ENCODE measurements at places on chromosomes 5 and 9.

DNA sequence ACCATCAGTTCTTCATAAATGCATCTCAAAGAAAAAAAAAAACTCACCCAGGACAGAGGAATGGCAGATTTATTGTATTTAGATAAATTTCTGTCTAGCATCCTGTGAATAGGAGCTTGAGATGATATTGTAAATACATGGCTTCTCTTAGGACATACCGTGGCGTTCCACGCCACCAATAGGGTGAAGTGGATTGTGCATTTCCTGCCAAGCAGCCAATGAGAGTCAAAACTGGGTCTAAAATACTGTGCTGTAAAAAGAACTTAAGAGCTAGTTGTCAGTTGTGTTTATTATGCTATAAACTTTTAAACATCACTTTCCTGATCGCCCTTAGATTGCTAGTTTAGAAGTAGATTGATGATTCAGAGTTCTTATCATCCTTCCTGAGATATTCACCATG, 20.9 kb upstream of the TRPM6 start:
- DNase-seq = no peak

DNA sequence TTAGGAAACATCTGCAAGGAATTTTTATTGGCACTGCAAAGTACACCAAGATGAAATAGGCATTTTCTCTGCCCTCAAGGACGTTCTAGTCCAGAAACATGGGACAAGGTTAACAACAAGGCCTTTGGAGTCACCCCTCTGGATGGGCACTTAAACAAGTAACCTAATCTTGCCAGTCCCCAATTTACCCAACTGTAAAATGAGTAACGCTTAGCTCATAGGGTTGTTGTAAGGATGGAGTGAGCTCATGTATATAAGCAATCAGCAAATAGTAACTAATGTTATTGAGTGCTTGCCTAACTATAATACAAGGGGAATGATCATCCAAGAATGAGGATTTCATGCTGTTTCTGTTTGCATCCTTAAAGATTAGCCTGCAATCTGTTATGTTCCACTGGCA, 189.3 kb downstream of the PAPPA start:
- DNase-seq = no peak

DNA sequence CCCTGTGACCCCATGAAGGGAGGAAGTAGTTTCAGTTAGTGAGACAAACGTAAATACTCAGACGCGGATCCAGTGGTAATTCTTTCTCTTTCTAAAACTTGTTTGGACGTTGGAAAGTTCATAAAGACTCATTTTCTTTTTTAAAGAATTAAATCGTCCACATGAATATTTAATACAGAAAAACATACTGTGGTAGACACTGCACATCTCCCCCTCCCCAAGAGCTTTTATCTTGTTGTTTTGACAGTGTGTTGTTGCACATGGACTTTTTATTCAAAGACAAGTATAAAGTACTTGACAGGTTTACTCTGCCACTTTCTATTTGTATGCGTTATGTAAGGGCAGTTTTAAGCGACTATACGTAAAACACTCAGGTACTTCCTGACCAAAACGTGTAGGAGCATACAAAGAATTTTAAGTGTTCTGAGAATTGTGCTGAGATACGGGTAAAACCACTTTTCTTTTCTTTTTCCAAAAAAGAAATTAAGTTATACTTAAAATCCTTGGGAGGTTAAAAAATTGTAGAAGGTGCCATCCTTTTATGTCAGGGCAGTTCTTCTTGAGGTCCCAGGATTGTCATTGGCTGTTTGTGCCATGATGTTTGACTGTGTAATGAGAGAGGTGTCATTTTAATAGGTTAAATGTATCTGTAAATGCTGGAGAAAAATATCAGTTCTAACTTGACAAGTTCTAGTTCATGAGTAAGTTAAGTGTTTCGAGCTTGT, 1.3 kb downstream of the NIPBL start:
- no peak for DNase-seq

DNA sequence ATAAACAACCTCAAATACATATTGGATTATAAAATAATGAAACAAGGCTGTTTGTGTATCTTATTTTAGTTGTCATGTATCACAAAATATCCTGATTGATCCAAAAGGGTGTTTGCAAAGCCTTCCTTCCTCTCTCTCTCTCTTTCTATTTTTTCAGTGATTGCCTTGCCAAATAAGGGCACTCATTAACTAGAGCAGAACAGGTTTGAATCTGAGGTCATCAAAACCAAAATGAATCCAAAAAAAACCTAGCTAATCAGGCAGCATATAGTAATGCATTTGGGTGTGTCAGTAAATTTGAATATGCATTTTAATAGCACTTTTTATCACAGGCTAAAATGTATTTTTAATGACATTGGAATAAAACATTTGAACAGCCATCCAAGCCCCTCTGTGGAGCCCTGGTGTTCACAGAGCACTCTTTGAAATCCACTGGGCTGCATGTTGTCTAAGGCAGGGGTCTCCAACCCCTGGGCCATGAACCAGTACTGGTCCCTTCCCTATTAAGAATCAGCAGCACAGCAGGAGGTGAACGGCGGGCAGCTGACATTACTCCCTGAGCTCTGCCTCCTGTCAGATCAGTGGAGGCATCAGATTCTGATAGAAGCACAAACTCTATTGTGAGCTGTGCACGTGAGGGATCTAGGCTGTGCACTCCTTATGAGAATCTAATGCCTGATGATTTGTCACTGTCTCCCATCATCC, 171.8 kb upstream of the RAI14 start:
- no peak for DNase-seq

DNA sequence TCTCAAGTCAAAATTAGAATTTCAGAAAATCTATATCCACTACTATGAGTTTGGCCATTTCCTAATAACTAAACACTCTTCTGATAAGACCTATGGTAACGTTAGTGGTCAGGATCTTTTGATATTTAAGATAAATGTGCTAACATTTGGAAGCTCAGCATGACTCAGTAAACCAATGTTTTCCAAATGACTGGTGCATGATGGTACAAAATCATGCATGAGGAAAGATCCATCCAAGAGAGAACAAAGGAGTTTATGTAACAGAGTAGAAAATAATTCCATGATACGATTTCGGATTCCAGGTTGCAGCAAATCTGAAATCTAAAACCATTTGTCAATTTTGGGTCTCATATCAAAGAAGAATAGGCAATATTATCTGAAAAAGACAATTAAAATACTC, 279.2 kb downstream of the NSG2 start:
- DNase-seq = no peak

DNA sequence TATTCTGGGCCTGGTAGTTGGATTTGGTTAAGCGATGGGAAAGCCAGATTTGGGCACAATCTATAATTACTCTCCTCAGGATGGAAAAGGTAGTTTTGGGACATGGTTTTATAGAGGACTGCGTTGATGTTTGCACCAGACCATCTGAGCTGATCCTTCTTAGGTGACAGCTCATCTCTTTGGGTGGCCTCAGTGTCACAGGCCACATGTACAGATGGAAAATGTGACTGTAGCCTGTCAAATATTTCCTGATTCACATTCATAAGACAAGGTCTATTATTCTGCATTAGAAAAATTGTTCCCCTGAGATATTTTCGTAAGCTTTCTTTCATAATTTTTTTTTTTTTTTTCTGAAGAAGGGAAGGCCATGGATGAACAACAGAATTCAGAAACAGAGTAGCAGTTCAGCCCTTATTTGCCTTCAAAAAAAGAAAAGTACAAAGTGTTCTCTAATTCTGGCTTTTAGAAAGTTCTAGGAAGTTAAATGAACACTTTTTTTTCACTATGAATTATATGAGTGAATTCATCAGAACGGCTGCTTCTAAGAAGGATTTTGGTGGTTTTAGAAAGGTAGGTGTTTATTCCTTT, 81.0 kb downstream of the NNT start:
- no peak for DNase-seq

- no peak for DNase-seq
Observed at GRCh38 chr5:26847041-26847736, 191.2 kb downstream of the CDH9 start.

DNA sequence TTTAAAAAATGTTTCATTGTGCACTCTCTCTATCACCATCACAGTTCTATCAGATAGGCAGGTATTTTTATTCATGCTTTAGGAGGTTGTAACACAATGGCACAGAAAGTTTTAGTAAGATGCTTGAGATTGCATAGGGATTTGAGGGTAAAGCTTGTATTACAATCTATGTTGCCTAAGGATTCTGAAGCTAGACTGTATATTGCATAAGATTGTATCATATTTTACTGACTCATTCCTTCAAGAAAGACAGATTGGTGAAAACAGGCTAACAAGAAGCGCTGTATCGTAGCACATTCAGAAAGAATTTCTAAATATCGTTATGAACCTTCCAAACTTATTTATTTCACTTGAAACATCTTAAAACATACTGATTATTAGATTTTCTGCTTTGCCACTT, 577.7 kb downstream of the EBF1 start:
- DNase-seq = no peak

GRCh38 chr5:171969288-171969880, 37.1 kb downstream of the FBXW11 start:
- no peak for DNase-seq

GRCh38 chr5:73797132-73797510, 171.1 kb downstream of the ARHGEF28 start:
- no peak for DNase-seq

DNA sequence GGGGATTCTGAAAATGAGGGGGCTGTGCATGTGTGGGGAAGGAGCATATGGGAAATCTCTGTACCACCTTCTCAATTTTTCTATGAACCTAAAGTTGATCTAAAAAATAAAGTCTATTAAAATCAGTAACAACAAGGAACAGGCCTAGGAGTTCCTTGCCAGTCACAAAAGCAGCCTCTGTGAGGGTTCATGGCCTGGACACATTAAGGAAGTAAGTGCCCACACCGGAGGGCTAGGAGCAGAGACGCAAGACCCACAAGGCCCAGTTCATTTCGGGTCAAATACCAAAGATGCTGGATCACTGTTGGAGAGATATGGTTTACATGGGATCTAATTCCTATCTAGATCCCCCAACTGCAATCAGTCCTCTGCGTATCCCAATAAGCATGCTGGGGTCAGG, 88.4 kb downstream of the SEMA4D start:
- no peak for DNase-seq

DNA sequence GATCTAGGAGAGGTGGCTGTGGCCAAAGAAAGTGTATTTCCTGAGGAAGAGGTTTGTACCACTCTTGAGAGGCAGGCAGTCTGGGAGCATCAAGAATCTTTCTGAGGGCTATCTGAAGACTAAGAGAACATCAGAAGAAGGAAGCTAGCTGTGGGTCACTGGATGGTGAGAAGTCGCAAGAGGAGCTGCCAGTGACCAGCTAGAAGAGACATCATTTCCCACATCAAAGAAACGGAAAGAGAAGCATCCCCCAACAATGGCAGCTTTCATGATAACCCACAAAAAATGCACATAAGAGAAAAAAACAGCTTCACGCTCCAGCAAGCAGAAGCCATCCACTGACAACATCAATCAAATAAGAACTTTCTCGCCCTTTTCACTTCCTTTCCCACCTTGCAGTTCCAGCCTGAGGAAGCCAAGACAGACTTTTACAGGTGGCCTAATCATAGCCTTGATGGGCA, 25.0 kb upstream of the CEP78 start:
- no peak for DNase-seq

DNA sequence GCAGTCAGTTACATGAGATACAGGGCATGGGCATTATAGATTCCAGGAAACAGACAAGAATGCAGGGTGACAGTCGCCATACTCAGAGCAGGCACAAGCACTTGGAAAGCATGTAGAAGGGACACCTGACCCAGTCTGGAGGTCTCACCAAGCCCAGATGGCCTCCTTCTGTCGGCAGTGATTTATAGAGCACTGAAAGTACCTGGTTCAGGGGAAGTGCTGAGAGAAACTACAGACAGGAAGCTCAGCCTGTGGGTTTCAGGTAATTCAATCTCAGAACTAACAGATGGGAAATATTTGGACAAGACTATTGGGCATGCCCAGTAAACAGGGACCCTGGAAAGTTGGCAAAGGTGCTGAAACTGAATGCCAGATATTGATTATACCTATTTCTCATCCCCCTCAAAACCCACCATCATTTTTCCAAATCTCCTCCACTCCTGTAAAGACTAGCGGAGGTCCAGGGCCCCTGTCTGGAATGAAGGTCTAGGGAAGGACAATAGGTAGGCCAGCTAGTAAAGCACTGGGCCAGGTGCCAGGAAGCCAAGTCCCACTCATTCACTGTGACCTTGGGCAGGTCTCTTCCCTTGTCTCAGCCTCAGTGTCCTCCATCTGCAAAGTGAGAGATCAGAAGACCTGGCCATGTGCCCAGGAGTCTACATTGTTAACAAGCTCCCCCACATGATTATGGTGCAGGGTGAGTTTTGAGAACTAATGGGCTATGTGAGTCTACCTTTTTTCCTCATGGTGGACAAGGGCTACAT, 26.9 kb downstream of the KLHL3 start:
- DNase-seq = no peak

- DNase-seq = no peak
Observed at GRCh38 chr5:72955143-72955767, 586 bp upstream of the FCHO2 start.

GRCh38 chr5:144582066-144582465, 411.4 kb downstream of the KCTD16 start:
- no peak for DNase-seq

- DNase-seq = no peak
Observed at GRCh38 chr5:142600092-142600491, 85.8 kb downstream of the FGF1 start.

- no peak for DNase-seq
Observed at GRCh38 chr9:130793589-130793988, 41.5 kb upstream of the ABL1 start.

DNA sequence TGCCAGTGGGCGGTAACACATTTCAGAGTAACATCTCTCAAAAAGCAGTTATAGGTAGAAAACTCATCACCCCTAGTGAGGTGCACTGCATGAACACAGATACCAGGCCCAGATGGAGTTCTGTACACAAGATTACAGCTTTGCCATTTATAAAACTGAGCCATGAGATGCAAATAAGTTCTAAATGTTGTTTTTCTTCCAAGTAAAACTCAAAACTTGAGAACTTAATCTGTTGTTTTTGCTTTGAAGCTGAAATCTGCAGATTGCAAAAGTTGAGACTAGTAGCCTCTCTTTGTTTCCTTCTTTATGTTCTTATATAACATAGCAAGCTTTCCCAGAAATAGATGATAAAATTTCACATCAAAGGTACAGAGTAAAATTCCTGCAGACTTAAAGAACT, 434.1 kb downstream of the PLK2 start:
- DNase-seq = no peak

- DNase-seq = no peak
Observed at GRCh38 chr5:71563161-71563560, 24.0 kb upstream of the MCCC2 start.

DNA sequence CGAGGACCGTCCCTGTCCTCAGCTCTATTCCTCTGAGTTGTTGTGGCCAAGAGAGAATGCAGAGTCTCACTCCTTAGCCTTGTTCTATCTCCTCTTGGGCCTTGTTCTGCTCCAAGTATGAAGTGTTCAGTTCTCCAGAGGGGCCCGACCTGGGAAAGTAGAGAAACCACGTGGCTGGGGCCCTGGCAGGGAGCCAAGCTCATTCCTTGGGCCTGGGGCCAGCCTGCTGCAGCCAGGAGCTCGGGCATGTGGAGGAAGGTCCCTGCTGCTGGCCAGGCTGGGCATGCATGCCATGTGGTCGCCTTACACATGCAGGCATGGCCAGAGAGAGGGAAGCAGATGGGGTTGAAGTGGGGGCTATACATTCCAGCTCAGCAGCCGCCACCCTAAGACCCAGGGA, 60.7 kb downstream of the COL27A1 start:
- DNase-seq = no peak

- DNase-seq = no peak
Observed at GRCh38 chr5:66947458-66947857, 249.1 kb downstream of the CD180 start.
